ENCODE measurements at places on chromosomes 4 and X.

GRCh38 chr4:532588-533317 lies 33.7 kb downstream of the PIGG start:
- no peak for DNase-seq

- DNase-seq: no peak
Measured at GRCh38 chrX:138691186-138691585, 20.3 kb downstream of the FGF13 start.

- DNase-seq: no peak
Measured at GRCh38 chr4:38497121-38497520, 166.9 kb upstream of the KLF3 start.

- DNase-seq: no peak
Measured at GRCh38 chr4:127055357-127055756, 577.4 kb upstream of the INTU start.

DNA sequence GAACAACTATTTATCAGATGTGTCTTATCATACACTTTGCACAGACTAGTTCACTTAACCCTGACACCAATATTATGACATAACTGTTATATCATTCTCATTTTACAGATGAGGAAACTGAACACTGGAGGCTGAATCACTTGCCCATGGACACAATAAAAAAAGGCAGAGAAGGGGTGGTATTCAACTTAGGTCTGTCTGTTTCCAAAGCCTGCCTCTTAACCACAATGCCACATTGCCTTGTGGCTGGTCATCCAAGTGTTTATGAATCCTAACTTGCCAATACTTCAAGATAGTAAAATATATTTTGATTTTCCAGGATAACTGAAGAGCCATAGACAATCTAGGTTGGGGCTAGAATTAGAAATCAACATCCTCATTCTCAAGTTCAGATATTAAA lies 327.8 kb downstream of the NR3C2 start:
- DNase-seq: no peak

GRCh38 chr4:36997727-36998126 lies 246.8 kb upstream of the NWD2 start:
- DNase-seq: no peak

DNA sequence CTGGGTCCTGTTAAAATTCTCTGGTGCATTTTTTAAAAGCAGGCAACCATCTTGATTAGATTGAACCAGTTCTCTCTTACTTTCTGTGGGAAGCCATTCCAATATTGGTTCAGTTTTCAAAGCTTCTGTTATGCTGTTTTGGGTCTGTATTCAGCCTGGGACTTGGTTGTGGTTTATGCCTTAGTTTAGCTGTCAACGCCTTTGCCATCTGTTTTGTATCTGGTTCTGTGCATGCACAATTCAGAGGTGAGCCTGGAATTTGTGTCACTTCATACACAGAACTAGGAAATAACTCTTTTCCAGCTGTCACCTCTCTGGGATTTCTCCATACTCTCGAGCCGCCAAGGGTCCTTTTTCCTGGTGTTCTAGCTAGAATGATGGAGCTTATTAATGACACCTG lies 46.2 kb downstream of the STAP1 start:
- no peak for DNase-seq

DNA sequence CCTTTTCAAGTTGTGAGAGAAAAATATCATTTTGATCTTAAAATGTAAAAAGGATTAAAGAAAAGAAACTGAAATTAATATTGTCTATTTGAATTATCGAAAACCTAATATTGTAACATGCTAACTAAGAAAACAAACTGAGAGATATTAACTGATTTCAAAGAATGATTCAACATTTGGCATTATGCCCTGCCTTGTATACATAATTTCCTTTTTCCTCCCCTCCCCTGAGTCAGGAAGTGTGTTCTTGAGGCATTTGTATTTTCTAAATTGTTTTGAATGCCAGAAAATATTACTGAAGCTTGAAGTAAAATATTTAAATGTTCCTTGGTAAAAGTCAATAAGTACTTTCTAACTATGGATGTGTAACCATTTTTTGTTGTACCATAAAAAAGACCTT lies 49.4 kb downstream of the RPS6KA3 start:
- no peak for DNase-seq
